Cerebellar cortex (tissue), 1 donor: ENCODE measurements at places on chromosomes 4 and X.

DNA sequence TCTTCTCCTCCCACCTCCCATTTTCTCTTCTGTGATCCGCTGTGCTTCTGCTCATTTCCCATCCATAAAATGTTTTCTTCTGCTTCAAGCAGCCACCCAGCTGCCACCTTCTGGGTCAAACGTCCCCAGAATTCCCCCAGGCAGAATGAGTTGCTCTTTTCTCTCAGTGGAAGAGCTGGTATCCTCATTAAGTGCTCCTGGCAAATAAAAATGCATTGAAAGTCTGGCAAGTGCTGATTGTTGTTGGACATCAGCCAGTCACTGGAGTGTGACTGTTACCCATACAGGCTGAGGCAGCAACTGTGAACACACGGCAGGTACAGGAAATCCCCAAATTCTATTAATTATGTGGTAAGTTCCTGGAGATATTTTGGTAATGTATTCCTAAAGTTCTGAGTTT, 52.6 kb downstream of the LIMCH1 start:
- peak; percentile 71 for DNase-seq

GRCh38 chr4:107710493-107711459, 9.3 kb downstream of the PAPSS1 start:
- no peak for DNase-seq

DNA sequence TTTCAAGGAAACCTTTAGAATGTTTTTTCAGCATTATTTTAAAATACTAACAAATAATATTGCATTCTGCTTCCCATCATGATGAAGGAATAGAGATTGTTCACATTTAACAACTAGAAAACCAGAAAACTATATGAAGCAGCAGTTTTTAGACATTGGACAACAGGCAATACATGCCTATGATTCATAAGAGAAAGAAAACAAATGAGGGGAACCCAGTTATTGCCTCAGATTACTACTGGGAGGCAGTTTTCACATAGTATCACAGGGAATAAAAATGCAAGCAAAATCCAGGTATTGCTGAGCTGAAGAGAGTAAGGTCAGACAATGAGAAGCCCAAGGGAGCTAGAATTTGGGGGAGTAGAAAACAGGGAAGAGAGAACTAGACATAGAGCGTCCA, 373.6 kb downstream of the MAPK10 start:
- no peak for DNase-seq

GRCh38 chr4:87853108-87853507, 20.3 kb downstream of the MEPE start:
- DNase-seq, result peak; percentile 69

DNA sequence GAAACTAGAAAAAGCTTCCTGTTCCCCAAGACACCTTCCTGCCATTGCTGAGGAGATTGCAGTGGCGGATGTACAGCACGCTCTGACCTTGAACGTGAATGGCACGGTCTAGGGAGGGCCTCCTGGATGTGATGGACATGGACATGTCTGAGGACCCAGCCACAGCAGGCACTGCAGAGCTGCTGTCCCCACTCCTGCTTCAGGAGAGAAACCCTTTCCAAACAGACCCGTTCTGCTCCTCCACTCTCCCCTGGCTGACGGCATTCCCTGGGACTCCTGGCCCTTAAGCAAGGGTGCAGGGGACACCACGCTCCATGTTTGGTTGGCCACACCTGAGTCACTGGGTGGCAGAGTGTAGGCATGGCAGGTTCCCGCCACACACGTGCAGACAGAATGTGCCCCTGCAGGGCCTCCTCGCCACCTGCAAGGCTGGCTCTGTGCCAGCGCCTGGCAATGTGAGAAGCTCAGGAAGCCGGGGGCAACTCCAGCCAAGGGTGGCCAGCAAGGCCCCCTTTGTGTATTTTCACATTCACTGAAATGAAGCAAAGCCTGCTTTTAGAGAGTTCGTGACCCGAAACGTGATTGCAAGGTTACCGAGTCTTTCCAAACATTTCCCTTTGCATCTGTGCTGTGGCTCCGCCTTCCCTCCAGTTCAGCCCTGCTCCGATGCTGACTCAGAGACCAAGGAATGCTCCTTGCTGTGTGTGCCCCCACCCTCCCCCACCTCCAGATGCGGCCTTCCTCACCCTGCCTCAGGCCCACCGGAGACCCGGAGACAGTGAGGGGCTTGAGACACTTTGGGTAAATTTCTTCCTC, 46.1 kb downstream of the HTRA3 start:
- DNase-seq, result peak; percentile 21
